Amniotic stem cell (primary cell): ENCODE measurements at places on chromosomes 2 and 18.

DNA sequence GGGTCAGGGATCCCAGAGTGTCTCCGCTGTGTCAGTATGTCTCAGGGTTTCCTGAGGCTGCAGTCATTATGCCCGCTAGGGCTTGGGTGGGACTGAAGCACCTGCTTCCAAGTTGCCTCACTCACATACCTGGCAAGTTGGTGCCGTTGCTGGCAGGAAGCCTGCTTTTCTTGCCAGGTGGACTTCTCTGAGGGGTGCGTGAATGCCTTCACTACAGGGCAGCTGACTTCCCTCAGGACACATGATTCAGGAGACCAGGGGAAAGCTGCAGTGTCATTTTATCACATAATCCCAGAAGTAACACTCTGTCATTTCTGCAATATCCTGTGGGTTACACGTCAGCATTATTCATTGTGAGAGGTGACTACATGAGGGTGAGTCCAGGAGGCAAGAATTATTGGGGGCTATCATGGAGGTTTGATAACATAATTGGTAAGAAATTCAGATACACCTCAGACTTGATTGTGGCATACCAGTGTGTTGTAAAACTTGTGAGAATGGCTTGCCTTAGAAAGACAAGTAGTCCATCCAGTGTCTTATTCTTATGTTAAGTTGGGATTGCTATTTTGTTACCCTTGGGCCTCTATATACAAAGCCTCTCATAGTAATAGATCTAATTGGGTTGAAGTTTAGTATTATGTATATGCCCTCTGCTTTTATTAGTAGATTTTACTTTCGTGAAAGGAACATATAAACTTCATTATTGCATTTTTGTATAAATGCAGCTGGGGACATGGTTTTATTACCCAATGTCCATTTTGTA lies 44.1 kb downstream of the NEDD4L start:
- no peak for DNase-seq

GRCh38 chr18:44700652-44701051 lies 20.0 kb downstream of the SETBP1 start:
- DNase-seq = no peak

- no peak for DNase-seq
Measured at GRCh38 chr2:197210430-197210829, 100.2 kb downstream of the ANKRD44 start.

DNA sequence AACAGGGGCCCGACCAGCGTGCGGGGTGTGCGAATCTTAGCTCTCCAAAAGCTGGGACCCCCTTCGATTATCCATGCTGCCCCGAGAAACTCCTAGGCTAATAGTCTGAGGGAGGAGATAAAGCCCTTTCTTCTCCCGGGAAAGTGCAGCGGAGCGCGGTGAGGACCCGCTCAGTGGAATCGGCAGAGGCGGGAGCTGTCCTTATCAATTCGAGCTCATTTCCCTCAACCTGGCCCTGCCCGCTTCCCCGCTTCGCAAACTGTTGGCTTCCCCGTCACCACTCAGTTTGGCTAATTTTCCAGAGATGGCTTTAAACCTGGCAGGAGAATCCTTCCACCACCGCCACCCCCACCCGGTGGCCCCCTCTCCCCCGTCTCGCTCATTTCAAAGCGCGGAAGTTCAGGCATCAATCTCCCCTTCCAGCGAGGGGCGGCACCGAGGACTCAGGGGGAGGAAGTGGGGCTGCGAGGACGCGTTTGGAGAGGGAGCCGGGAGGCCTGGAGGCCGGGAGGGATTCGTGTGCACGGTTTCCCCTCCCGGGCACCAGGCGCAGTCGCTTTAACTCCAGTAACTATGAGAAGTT lies 1.6 kb downstream of the KLHL14 start:
- no peak for DNase-seq

GRCh38 chr2:19250906-19251305 lies 107.5 kb downstream of the OSR1 start:
- no peak for DNase-seq

DNA sequence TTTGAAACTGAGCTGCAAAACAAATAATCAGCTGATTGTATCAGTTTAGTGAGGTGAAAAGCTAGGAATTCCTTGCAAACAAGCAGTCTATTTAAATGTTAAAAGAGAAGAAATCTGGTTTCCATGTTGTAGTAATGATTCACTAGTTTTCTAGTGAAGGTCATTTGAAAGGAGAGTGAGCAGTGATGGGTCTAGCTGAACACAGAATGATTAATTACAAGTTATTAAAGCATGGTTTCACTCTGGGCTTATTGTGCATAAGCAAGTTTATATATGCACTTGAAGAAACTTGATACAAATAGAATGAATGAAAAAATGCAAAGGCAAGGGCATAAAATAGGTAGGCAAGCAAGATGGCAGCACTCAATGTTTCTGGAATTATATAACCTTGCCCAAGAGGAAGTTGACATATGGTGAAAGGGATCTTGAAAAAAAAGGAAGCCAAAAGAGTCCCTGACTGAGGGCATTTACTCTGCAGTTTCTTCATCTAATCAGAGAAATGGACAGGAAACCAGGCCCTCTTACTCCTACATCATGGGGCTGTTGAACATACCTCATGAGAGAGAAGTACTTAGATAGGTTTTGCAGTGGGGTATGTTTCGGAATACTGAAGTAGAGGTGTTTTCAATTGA lies 53.2 kb downstream of the PLCL1 start:
- DNase-seq = no peak

DNA sequence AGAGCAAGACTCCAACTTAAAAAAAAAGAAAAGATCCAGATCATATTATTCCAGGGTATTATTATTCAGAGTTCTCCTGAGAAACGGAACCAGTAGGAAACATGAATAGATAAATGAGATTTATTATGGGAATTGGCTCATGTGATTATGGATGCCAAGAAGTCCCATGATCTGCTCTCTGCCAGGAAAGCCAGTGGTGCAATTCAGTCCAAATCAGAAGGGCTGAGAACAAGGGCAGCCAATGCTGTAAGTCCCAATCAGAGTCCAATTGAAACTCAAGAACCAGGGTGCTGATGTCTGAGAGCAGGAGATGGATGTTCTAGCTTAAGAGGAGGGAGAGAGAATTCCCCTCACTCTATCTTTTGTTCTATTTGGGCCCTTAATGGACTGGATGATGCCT lies 7.8 kb downstream of the SCYGR2 start:
- no peak for DNase-seq

DNA sequence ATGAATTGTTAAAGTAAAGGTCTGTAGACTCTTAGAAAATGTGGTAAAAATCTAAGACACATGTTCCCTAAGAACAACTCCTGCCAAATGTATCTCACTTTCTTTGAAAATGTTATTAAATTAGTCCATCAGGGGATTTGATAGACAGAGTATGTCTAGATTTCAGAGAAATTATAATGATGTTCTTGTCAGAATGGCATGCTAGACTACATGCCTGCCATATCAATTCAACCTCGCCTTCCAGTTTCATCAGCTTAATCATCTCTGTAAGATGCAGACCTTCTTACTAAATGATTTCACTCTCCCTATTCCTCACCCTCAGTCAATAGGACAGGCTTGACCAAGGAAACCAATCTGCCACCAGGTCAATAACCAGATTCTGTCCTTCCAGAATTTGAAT lies 368.4 kb downstream of the TXNL1 start:
- DNase-seq = no peak

DNA sequence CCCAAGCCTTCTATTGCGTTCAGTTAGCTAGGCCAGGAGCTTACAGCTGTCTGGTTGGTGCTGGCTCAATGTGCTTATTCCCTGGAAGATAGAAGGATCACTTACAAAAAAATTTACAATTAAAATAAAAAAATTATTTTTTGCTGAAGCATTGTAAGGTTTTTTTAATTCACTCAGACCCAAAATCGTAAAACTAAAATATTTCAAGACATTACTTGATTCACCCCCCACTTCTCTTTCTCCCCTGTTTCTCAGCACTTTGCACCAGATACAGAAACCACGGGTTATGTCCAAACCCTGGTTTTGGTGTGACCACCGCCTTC lies 911 bp upstream of the PTPRM start:
- no peak for DNase-seq

GRCh38 chr2:100642425-100642824 lies 79.6 kb downstream of the PDCL3 start:
- no peak for DNase-seq

- DNase-seq = no peak
Measured at GRCh38 chr18:79626905-79627749, 52.5 kb upstream of the CTDP1 start.

GRCh38 chr2:208847651-208848050 lies 441.1 kb downstream of the PTH2R start:
- DNase-seq = no peak

DNA sequence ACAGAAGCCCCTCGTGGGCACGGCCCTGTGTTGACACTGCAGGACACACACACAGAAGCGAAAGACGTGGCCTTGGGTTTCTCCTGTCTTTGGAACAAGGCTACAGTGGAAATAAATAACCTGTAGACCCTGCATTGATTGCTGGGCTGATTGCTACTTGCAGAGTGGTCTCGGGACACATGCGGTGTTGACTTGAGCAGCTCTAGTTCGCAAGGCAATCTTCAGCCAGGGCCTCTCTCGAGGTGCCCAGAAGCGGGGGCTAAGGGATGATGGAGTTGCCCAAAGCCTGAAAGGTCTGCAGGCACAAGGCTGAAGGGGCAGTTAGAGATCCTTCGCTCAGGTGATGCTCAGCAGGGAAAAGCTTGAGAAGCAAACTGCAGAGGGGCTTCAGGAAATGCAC lies 180.3 kb downstream of the SEPTIN10 start:
- DNase-seq = no peak

- no peak for DNase-seq
Measured at GRCh38 chr2:107645586-107645985, 181.1 kb upstream of the RGPD4 start.

DNA sequence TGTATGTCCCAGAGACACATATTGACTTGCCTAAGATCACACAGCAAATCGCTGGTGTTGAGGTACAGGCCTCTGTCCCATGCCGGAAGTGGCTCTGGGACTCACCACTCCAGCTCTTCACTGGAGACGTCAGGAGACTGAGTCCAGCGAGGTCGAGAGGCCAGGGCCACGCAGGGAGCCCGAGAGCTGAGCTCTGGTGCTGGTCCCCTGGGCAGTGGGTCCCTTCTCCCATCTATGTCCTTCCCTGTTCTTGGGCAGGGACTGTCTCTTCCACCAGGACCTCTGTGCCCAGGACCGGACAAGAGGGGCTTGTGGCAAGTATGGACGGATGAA lies 62.4 kb upstream of the TWIST2 start:
- DNase-seq = no peak

DNA sequence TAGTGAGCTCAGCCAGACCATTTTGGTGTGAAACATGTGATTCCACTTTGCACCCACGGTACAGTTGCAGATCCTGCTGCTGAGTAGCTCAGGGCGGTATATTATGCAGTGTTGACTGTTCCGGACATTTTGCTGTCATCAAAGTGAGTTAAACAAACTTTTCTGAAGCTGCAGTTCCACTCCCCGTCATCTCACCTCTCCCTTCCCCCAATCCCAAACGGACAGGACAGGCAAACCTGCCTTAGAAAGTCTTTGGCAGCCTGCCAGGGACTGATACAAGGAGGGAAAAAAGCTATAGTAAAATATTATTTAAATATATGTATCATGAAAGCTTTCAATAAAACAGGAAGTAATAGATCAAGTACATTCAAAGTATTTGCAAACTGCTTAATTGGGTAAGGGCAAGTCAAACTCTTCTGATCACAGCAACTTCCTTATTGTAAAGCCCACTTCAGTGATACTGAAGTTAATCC lies 35.5 kb upstream of the SP5 start:
- DNase-seq = no peak

- DNase-seq = peak; percentile 69
Measured at GRCh38 chr2:73979686-73980085, 5.0 kb upstream of the TET3 start.
